ENCODE measurements at places on chromosomes 1 and 21.
A peak's percentile ranks its signal among the peaks of the same experiment; 100 is the strongest.

- DNase-seq: no peak
Observed at GRCh38 chr1:80441664-80442063, 1359.1 kb upstream of the ADGRL2 start.

DNA sequence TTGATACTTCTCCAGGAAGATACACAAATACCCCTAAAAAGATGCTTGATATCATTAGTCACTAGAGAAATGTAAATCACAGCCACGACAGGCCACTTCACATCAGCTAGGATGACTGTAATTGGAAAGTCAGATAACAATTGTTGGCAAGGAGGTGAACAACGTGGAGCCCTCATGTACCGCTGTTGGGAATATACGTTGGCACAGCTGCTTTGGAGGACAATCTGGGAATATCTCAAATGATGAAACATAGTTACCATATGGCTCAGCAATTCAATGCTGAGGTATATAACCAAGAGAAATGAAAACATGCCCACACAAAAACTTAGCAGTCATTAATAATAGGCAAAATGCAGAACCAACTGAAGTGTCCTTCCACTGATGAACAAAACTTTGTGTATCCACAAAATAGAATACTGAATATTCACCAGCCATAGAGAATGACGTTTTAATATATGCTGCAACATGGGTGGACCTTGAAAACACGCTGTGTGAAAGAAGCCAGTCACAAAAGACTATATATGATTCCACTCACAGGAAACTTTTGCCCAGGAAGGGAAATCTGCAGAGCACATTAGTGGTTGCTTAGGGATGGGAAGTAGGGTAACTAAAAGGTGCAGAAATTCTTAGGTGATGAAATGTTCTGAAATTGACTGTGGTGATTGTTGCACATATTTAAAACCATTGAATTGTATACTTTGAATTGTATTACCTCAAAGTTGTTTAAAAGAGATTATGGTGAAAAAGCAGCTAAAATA is 95.4 kb downstream of the AHCTF1 start:
- no peak for DNase-seq

DNA sequence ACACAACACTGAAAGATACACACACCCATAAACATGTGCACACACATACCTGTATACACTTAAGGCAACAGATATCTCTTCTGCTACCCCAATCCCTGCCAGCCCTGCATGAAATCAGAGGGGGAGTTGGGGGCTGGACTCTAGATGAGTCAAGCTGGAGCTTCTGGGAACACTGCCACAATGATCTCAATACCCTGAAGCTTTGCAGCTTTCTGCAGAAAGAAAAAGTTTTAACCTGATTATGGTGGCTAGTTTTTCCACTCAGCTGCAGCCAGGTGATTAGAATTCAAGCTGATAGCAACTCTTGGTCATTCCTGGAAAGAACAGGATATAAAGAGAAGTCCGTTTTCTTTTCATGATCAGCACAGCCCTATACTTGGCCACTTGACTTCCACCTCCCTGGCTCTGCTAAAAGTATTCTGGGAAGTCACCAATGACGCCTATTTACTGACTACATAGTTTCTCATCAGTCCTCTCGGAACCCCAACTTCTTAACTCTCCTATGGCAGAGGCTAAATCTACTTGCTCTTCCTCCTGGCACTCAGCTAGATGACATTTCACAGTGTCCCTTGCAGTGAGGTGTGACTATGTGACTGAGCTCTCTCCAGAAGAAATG is 20.7 kb upstream of the DNASE2B start:
- DNase-seq: no peak

GRCh38 chr1:59288046-59288445 is 8.8 kb upstream of the FGGY start:
- DNase-seq: no peak

DNA sequence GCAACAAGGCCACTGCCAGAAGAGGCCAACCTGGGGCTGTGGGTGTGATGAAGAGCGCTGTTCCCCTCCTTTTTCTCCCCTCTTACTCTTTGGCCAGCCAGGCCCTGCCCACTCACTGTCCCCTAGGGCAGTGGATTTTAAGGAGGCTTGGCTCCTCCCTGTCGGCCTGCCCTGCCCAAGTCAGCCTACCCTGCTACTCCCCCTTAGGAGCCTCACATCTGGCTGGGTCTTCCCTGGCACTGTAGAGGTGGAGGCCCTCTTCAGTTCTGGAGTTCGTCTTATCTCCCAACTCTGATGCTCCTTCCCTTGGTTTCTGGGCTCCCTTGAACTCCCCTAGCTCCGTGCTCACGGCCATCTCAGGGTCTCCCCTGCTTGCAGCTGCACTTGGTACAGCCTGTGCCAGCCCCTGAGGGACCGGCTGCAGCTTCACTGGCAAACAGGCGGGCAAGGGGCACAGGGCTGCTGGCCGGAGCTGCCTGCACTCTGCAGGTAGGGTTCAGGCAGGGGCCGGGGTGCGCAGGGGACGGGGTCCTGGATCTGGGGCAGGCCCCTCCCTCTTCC is 4.0 kb downstream of the AMPD2 start:
- DNase-seq: peak; percentile 21

GRCh38 chr1:222009105-222009730 is 267.3 kb upstream of the DUSP10 start:
- peak; percentile 27 for DNase-seq

GRCh38 chr1:39243302-39243701 is 38.8 kb downstream of the MACF1 start:
- DNase-seq: no peak

- DNase-seq: no peak
Observed at GRCh38 chr1:61496501-61496900, 228.4 kb downstream of the TM2D1 start.

DNA sequence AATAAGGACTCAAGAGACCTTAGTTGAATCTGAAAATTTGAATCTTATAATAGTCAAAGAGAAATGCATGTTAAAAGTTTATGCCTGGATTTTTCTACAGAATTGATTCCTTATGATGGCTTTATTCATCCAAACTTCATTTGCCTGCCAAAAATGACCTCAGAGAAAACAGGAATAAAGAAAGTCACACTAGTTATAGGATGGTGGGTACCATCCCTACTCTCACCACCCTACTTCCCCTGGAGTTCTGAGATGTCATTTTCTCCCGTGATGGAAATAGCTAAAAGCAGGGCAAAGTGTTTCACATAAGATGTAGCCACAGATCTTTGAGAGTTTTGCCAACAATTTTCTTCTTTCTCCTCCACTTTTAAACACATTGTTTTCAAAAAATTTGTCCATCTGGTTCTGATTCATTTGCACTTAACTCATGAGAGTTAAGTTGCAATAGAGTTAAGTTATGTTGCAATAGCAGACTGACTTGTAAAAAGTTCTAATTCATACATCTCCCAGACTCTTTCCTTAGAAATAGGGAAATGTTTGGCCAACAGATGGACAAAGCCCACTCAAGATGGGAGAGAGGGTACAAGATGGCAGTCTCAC is 384.6 kb downstream of the PLPP3 start:
- DNase-seq: no peak

DNA sequence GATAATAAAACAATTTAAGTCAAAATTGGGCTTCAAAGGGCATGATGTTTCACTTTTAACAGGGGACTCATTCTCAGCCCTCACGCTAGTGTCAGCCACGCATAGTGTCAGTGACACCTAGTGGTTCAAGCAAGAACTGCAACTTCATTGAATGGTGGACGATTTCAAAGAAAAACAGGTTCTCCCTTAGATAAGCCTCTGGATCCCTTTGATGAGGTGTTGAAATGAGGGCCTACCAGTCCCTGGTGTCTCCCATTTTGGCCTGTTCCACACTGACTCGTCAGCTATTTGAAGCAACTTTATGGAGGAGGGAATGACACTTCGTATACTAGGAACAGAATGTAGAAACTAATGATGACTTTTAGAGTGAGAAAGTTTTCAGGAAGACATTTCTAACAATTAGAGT is 56.2 kb downstream of the FCRL5 start:
- peak; percentile 33 for DNase-seq

DNA sequence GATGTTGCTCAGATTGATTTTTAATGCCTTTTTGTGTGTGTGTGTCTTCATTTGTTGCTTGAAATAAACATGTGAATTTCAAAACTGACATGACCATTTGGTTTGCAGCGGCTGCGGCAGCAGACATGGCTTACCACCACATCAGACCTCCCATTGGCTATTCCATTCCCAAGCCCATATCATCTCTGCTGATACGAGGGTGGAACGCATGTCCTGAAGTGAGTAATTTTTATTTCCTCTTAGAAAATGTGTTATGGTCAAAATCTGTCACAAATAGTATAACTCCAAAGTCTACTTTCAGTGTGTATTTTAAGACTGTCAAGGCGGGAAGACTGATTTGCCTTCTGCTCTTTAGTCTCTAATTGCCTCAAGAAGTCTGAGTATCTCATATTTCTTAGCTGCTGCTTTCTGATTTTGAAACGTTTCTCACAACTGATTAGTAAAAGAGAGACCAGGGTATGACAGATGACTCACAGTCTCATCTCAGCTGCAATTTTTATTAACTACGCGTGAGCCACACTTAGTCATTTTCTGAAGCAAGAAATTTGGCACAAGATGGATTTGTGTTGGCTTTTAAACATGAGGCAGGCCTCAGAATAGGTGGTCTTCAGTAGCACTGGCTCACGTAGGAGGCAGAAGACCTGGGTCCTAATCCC is 49.0 kb downstream of the LRRC53 start:
- DNase-seq: no peak

GRCh38 chr1:182587666-182588499 is 1.2 kb downstream of the RNASEL start:
- DNase-seq: no peak

GRCh38 chr1:932776-933602 is 9.3 kb downstream of the SAMD11 start:
- DNase-seq: no peak

DNA sequence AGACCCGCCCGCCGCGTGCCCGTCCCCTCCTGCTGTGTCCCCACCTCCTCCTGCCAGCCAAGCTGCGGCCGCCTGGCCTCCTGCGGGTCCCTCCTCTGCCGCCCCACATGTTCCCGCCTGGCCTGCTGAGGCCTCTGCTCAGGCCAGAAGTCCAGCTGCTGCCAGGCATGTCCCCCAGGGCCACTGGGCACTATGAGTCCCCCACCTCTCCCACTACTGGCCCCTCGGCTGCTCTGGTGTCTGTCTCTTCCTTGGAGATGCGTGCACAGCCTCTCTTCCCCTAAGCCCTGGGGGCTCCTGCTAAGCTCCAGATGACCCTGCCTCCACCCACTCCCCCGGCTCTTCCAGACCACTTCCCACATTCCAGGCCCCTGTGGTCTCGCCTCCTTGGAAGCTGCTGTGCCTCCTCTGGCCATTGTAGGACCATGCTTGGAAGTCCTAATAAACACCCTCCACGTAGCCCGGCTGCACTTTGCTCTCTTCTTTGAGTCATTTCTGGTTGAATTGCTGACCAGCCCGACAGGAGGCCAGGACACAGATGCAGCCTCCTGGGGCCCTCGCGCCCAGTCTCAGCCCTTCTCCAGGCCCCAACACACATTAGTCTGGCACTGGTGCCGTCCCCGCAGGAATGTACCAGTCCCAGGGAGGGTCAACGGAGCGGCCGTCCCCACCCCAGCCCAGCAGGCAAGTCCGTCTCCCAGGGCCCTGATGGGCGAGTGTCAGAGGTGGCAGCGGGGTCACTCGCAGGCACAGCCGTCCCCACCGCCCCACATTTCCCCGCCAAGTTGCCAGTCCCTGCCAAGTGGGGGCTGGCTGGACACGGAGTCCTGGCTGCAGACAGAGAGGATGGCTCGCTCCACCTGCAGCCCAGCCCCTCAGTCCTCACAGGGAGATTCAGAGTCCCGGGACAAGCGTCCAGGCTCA is 1.1 kb downstream of the KRTAP10-12 start:
- DNase-seq: no peak

- no peak for DNase-seq
Observed at GRCh38 chr1:230327892-230328284, 98.2 kb downstream of the PGBD5 start.

- DNase-seq: no peak
Observed at GRCh38 chr1:241714321-241715218, 62.5 kb downstream of the WDR64 start.

DNA sequence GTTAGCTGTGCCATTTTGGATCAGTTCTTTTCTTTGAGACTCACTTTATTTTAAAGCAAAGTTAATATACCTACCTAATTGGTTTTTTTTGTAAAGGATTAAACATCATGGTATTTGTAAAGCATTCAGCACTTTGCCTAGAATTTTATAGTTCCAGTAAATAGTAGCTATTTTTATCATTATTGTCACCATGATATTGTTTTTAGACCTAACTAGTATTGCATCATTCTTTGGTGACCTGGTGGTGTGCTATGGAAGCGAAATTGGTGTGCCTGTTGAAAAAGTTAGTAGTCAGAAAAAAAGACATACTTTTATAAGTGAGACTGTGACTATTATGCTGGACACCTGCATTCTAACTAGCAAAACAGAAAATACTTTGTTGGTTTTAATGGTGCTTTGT is 81.0 kb downstream of the NFIA start:
- DNase-seq: no peak

- DNase-seq: peak; percentile 47
Observed at GRCh38 chr1:182080955-182081582, 19.6 kb upstream of the ZNF648 start.

- DNase-seq: no peak
Observed at GRCh38 chr21:32197896-32198295, 81.0 kb downstream of the MIS18A start.

DNA sequence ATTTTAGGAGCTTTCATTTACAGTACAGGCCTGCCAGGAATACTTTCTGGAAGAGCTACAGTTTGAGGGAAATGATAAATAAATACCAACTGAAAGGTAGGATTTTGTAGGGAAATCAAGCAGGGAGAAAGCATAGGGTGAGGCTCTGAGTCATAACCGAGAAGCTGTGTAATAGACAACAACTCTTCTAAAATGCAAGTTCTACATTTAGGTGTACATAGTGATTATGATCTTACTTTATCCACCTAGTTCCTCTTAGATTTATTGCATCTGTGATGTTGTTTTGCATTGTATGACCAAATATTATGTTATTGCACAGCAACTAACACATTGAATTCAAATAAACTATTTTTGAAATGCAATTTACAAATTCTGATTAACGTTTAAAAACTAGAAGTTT is 819.3 kb downstream of the PLA2G4A start:
- no peak for DNase-seq

GRCh38 chr21:42298237-42298636 is 17.0 kb downstream of the TFF3 start:
- no peak for DNase-seq

DNA sequence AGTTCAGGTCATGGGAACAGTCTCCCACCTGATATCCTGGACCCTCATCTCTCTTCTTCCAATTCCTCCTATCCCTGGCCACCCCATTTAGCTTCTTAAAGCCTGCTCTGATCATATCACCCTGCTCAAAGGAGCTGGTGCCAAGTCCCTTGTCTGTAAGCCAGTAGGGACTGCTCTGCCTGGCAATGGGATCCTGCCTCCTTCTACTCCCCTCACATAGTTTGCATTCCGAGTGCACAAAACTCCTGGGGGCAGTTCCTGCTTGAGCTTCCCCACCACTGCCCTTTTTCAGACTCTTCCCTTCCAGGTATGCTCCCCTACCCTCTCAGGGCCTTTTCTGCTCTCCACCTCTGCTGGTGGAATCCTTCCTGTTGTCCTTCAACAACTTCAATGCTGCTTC is 48.1 kb downstream of the NGF start:
- DNase-seq: no peak

- no peak for DNase-seq
Observed at GRCh38 chr1:166874464-166874863, 1.6 kb downstream of the TADA1 start.
